Activated CD4-positive, alpha-beta T cell treated with anti-CD3 and anti-CD28 coated beads, Interleukin-2, amount 50 U/mL, for 4 hours (primary cell): ENCODE measurements at places on chromosomes 6 and 20.

DNA sequence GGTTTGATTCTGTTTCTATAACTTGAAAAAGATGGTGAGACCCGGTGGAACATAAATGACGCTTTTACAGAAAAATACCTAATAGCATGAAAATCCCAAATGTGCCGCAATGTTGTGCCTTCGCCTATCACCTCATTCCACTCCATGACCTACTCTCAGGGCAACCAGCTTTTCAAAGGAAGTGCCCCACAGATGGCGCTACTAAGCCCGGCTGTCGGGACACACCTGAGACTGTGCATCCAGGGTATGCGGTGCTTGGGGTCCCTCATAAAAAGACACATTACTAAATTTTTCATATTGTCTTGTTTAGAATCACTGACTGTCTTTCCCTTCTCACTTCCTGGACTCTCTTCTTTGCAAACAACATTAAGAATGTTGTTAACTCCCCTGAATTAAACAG lies 145.5 kb upstream of the RPS6KA2 start:
- DNase-seq: no peak

DNA sequence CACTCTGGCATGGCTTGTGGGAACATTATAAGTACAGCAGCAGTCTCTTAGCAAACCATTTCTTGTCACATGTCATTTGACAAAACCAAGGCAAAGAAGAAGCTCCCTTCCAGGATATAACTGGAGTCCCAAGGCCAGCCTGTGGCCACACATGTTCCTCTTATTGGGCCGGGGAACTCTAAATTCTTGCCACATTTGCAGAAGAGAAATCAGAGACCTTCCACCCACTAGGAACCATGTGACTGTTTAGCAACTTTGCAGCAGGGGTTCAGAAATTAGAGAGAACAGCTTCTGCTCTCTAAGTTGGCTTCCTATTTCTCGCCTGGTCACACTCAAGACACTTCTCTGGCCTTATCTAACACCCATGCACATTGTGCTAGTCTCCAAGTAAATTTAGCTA lies 20.4 kb upstream of the MEP1A start:
- DNase-seq: no peak

DNA sequence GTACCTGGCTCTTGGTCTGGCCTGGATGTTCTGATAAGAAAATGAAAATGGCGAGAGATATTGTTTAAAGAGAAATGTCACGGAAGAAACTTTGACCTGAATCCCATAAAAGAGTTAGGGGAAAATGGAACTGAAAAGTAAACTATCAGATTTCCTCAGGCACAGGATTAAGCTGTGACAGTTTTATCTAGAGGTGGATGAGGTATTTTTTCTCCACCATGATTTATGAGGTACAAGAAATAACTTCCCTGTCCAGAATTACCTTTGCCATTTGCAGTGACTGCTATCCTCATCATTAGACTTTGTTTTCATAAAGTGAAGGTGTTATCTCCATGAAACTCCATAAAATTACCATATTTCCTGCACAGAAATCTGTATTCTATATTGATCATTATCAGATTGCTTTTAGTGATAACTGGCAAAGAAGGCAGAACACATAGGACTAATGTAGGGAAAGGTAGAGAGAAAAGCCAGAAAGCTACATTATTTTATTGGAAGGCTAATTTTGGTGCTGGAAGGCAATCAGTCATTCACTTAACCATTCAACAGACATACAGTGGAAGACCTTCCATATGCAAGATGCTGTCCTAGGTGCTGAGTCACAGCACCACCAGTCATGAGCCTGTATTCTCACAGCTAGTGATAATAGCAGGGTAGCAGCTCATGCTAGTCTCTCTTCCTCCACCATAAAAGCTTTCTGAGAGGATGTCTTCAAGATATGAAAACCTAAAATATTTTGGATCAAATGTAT lies 427.3 kb upstream of the CITED2 start:
- no peak for DNase-seq

GRCh38 chr6:143150281-143150680 lies 89.6 kb downstream of the AIG1 start:
- no peak for DNase-seq

DNA sequence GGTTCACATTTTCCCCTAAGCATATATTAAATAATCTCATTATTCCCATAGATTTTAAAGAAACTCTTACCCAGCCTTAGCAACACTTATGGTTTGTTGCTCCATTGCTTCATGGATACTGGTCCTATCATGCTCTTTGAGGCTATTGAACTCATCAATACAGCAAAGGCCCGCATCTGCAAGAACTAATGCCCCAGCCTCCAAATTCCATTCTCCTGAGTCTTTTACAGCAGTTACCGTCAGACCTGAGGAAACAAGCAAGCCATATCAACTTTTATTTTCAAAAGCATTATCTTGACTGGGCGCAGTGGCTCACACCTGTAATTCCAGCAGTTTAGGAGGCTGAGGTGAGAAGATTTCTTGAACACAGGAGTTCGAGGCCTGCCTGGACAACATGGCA lies 37.7 kb upstream of the ASF1A start:
- DNase-seq: no peak

DNA sequence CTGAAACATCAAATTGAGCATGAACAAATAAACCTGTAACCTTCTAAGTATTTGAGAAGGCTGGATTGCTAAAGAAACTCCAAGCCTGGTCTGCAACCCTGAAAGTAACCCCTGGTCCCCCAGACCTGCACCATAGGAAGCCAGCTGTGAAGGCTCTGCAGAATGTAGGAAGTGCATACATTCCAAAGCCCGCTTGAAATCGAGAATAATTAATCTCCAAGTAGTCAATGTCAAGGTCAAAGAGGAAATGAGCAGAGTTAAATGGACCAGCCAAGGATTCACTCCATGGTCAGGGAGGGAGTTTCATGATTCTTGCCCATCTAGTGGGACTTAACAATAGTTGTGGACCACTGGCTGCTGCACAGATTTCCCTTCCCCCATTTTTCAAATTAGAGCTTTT lies 107.6 kb upstream of the RNF24 start:
- DNase-seq: no peak

DNA sequence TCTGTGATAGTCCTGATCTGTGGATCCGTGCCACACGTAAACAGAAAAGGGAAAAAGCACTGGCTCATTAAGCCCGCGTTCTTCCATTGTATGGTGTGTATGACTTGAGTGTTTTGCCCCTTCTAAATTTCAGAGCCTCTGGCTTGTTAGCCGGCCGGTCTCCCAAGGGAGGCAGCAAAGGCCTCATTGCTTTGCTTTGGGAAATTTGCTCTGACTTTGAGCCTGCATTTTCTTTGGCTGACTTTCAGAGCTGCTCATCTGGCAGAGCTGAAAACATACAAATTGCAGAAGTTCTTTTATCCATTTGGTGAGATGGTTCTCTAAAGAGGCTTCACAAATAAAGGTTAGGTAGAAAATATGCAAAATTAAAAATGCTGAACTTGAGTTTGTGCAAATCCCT lies 123.0 kb downstream of the UTRN start:
- DNase-seq: no peak

GRCh38 chr20:11274141-11274594 lies 600.4 kb upstream of the JAG1 start:
- DNase-seq: no peak

GRCh38 chr6:21348504-21349195 lies 244.9 kb upstream of the SOX4 start:
- DNase-seq: no peak

DNA sequence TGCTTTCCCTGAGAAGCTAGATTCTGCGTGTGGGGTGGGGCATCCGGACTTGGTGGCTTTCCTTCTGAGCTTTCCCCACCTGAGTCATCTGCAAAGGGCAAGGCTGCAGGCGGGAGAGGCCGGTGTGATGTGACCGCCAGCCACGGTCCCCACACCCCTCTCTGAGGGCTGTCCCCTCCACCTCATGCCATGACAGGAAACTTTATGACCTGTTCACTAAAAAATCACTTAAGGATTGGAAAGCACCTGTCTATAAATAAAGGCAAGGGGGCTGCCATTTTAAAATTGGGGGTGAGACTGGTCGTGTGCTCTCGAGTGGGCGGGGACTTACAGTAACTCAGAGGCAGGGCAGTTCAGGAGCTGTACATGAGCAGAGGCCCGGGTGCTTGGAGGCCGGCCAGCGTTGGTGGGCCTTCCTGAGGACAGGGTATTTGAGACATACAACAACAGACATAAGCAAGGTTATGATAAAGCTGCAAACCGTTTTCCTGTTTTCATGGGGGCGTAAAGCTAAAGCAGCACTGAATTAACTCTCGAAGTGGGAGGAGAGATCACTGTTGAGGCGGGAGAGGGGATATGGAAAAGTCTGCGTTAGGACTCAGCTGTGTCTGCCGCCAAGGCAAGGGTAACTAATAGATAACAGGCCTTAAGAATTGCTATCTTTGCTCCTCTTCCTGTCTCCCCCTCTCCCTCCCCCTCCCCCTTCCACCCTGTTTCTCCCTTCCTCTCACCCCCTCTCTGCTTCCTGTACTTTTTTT lies 16.1 kb upstream of the SERPINB1 start:
- peak; percentile 51 for DNase-seq

- DNase-seq: no peak
These were observed 125.3 kb downstream of the ATXN1 start for GRCh38 chr6:16635810-16636602.

DNA sequence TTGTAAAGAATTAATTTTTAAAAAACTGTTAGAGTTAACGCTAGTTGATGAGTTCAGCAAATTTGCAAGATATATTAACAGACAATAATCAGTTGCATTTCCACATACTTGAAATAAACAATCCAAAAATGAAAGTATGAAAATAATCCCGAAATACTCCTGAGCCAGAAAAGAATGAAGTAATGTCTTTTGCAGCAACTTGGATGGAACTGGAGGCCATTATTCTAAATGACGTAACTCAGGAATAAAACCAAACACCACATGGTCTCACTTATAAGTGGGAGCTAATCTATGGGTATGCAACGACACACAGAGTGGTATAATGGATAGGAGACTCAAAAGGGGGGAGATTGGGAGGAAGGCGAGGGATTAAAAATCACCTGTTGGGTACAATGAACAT lies 872.9 kb upstream of the GJE1 start:
- DNase-seq: no peak
